Omental fat pad (tissue), 4 donors: ENCODE measurements at places on chromosomes 11 and 22.
A peak's percentile ranks its signal among the peaks of the same experiment; 100 is the strongest.

- DNase-seq: peak; percentile 38
These were observed 19.8 kb upstream of the PLET1 start for GRCh38 chr11:112280268-112281126.

GRCh38 chr11:2387266-2387987 is 10.3 kb downstream of the CD81 start:
- DNase-seq: no peak

GRCh38 chr11:82750643-82751139 is 17.0 kb upstream of the FAM181B start:
- no peak for DNase-seq

GRCh38 chr11:134524896-134525845 is 113.1 kb upstream of the B3GAT1 start:
- no peak for DNase-seq

DNA sequence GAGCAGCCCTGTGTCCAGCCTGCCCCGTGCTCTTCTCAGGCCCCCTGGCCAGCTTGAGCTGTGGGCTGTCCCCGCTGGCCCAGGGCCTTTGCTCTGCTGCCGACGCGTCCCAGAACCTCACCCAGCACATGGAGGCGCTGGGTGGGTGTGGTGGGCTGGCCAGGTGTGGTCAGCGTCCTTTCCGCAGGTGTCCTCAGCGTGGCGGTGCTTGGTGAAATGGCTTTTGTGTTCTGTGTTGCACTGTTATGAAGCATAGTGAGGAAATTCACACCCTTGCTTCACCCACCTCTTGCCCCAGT is 37.4 kb downstream of the GRAMD4 start:
- no peak for DNase-seq

GRCh38 chr11:43532041-43532440 is 148.5 kb upstream of the HSD17B12 start:
- DNase-seq: no peak

DNA sequence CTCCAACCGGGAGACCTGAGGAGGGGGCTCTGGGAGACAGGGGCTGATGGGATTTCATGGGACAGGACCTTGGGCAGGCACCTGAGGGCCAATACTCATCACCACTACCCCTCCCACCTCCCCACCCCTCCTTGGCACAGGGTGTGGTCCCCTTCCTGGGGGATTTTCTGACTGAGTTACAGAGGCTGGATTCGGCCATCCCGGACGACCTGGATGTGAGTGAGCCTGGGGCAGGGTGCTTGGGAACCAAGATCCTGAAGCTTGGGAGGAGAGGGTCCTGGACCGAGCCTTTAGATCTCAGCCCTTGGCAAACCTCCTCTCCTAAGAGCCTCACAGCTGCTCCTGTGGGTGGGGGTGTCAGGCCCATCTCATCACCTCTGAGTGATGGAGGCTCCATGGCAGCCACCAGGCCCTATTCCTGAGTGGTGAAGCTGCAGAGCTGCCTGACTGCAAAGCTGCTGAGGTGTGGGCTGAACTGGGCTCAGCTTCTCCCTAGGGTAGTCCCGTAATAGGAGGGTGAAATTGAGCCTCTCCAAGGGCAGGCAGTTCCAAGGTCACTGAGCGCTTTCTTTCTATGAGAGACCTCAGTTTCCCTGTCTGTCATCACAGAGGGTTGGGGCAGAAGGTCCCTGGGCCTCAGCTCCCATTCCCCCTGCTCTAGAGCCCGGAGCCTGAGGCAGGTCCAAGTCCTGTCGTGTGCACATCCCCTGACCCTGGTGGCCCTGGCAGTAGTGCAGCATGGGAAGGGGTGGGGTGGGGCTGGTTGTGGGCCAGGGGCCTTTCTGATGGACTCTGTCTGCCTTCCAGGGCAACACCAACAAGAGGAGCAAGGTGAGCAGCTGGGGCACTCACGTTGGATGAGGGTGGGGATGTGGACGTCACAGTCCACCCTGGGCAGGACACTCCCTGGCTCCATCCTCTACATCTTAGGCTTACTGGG is 6.5 kb downstream of the RGL4 start:
- no peak for DNase-seq

DNA sequence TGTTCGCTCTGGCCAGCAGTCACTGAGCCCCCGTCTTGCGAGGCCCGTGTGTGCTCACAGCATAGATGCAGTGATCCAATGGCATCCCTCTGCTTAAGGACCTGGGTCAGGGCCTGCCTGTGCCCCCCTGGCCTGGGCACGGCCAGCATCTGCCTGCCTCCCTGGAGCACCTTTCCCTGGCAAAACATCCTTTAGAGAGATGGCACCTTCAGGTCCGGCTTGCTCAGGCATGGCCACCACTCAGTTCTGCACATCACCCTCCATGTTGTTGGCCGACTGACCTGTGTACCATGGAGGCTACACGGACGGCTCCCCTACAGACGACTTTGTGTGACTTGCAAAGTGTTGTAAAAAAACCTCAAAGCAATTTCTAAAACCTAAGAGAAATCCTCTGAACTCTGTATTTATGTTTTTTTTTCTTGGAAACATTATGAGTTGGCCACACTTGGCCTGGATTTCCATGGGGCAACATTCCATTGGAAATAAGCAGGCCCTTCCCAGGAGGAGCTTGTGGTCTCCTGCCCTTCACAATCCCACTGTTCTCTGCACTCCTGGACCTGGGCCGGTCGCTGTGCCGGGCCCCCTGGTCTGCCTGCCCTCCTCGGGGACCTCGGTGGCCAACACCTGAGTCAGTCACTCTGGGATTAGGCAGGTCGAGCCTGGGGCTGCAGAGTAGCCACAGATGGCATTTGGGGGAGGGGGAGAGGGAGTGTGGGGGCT is 592.4 kb downstream of the TBC1D22A start:
- no peak for DNase-seq

DNA sequence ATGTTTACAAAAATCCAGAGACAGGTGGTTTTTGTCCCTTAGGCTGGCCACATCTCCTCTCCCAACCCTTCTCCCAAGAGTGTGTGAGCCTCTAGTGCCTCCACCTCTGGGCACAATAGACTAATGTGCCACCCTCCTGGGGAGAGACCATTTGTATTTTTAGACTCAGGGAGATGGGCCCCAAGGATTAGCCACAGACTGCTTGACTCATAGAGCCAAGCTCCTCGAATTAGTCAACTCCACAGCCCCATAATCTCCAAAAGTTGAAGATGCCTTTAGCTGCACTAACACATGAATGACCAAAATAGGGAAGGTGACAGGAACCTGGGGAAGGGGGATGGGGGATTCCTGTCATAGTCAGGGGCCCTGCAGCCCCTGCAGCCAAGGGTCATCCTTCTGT is 53.0 kb upstream of the LRRC32 start:
- DNase-seq: no peak

GRCh38 chr11:44593251-44593650 is 27.8 kb downstream of the CD82 start:
- DNase-seq: no peak

DNA sequence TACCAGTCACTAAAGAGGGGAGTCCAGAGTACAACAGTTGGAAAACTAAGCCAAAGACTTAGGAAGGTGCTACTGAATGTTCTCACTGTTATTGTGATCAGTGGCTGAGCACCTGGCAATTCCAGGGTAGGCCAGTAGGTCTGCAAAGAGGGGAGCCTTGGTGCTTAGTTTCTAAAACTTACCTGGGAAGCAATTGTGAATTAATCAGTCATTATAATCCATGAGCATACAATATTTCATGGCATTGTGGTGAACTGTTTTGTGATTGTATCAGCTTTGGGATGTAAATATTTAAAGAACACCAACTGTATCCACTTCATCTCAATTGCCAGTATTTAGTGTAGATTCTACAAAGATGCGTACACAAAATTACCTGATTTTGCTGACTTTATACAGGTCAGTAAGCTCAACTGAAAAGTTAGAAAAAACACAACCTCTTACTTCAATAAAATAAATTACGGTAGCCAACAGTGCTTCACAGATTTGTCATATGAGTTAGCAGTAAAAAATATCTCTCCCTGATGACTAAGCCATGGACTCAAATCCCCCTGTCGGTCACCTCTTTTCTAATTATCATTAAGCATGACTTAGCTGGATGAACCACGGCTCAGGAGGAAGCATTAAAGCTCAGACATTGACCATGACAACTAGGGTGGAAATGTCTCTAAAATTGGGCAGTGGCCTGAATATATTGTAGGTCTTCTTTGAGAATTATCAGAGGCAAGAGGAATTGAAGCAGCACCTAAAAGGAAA is 30.8 kb upstream of the SORL1 start:
- no peak for DNase-seq

- DNase-seq: no peak
These were observed 1074.5 kb downstream of the TBC1D22A start for GRCh38 chr22:47836957-47837356.

- no peak for DNase-seq
These were observed 7.8 kb upstream of the CD81 start for GRCh38 chr11:2369320-2369719.

- no peak for DNase-seq
These were observed 148.5 kb downstream of the GRIK4 start for GRCh38 chr11:120660024-120660565.

- no peak for DNase-seq
These were observed 229.7 kb downstream of the FAM76B start for GRCh38 chr11:95559899-95560298.

GRCh38 chr22:25569361-25569760 is 4.9 kb downstream of the GRK3 start:
- no peak for DNase-seq

- DNase-seq: no peak
These were observed 117.5 kb downstream of the SPATA19 start for GRCh38 chr11:133727774-133728173.

DNA sequence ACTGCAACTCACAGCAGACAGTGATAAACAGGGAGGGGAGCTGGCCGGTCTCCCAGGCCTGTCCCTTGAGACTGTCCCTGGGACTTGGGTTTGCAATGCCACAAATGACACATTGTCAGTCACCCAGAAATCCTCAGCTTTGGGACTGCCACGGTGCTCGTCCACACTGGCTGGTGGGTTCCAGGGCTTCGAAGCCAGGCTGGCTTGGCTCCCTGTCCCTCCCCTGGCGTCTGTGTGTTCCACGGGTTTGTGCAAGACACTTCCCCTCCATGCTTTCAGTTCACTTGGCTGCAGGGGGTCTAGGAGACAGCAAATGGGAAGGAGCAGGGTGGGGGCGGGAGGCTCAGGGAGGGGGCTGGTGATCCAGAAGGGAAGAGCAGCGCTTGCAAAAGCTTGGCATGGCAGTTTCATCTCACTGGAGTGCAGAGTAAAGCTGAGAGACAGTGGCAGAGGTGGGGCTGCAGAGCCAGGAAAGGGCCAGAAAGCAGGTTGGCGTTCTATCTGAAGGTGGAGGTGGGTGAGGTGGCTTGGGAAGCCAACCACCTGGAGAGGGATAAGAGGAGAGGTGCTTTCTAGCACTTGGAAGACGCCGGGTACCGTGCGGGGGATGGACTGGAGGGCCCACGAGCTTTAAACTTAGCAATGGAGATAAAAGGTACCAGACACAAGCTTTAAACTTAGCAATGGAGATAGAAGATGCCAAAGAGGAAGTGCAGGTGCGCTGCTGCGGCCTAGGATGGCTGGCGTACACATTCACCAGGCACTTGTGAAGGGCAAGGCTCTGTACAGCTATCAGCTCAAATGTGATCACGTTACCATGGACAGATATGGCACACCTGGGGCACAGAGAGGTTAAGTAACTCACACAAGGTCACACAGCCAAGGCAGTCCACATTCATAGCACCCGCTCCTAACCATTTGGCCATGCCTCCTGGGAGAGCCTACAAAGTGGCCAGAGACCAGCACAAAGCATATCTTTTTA is 86.4 kb upstream of the SHISAL1 start:
- DNase-seq: peak; percentile 10

GRCh38 chr22:32205974-32206773 is 1.3 kb upstream of the RFPL2 start:
- DNase-seq: no peak

DNA sequence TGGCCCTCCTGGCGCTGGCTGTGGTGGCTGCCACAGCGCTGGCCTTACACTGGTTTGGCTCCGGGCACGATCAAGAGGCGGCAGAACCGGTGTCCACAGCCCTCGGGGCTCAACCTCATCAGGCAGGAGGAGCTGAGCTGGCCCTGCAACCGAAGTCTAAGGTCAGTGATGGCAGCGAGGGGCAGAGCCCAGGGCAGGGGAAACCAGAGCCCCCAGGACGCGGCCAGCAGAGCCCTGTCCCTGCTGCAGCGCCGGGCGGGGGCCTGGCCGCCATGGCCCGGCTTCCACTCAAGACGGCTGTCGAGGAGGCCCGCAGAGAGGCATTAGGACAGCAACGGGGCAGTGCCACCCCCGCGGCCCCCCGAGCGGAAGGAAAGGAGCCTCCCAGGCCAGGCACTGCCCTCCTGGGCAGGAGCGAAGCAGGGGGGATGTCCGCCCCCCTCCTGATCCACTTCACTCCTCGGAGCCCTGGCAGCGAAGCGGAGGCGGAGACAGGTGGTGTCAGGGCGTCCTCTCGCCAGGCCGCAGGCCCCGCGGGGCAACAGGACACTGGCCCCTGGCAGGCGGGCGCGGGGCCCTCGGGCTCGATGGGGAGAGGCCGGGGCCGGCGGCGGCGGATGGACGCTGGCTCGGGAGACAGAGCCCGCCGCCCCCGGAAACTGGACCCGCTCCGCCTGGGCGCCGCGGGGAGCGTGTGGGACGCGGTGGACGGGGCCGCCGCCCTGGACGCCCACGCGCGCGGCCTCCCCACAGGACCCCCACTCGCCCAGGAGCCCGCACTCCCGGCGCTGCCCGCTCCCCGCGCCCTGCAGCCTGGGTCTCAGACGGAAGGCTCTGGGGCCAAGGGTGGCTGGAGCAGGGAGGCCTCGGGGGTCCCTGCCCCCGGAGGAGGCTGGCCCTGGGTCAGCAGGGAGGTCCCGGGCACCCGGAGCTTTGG is 895 bp downstream of the KLHDC7B start:
- DNase-seq: no peak

GRCh38 chr11:57511741-57512430 is 3.6 kb downstream of the SLC43A1 start:
- no peak for DNase-seq

- no peak for DNase-seq
These were observed 71.9 kb downstream of the LDLRAD3 start for GRCh38 chr11:36015799-36016198.

- DNase-seq: peak; percentile 90
These were observed 15.8 kb upstream of the EHD1 start for GRCh38 chr11:64894070-64894811.

DNA sequence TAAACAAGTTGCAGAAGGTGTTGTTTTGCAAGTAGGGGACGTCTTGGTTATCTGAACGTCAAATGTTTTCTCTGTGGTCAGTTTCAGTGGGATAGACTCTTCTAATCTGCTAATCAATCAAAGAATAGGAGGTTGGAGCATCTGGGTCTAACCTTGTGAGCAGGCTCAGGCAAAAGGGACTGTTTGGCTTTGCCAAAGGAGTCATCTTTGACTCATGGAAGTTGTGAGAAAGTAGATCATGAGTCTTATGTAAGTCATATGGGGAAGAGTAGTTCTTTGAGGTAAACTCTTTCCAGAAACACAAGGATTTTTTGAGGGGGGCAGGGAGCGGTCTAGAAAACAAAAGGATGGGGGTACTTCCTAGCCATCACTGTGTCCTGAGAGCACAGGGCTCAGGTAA is 27.1 kb upstream of the TOP3B start:
- DNase-seq: no peak

- DNase-seq: no peak
These were observed 419.2 kb downstream of the AASDHPPT start for GRCh38 chr11:106496677-106497076.
